ENCODE measurements at places on chromosomes 6 and 20. TPM values are rescaled to one million over a fixed set of nuclear protein-coding genes. Genes with fewer than 3 reads are reported as not detected.

The UCKL1 gene
- 51.8 TPM for polyA plus RNA-seq

The MCHR2 gene
- not detected for polyA plus RNA-seq

The RHAG gene
- 0.39 TPM for polyA plus RNA-seq

The SMLR1 gene
- 0.02 TPM for polyA plus RNA-seq

The SESN1 gene
- 76.9 TPM for polyA plus RNA-seq

The FOXS1 gene
- 1.2 TPM for polyA plus RNA-seq

The CDSN gene
- 6.2 TPM for polyA plus RNA-seq

The EPHA7 gene
- polyA plus RNA-seq: 0.39 TPM

The EBF4 gene
- polyA plus RNA-seq: 9.9 TPM

The LAMP5 gene
- 0.39 TPM for polyA plus RNA-seq

GRCh38 chr6:298233-299103, 6.2 kb downstream of the DUSP22 start:
- H3K4me3 ChIP-seq: no peak overlapping the region
- no peaks in the 10 kb centered on the region for H3K27me3 ChIP-seq
- DNase-seq: no peak
- H3K4me1 ChIP-seq: peaks cover 10% of the 10 kb centered on the region
- no peak overlapping the region for H3K27ac ChIP-seq

DNA sequence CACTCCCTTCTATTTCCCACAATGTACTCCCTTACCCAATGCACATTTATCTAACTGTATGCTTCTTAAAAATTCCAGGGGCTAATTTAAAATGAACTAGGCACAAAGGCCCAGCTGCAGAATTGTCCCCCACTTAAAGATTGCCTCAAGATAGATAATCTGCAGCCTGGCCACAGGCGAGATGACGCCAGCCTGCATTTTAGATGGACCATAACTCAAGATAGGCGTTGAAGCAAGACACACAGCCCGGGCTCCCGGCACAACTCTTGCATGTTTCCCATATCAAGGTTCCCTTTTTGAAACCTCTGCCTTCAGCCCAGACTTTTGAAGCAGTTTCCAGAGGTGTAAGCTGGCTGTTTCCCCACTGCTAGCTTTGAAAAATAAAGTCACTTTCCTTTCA, 3.2 kb upstream of the REPS1 start:
- H3K36me3 ChIP-seq: no peaks in the 10 kb centered on the region
- H3K27ac ChIP-seq: no peak overlapping the region
- no peak for DNase-seq
- H3K4me1 ChIP-seq: peaks cover 13% of the 10 kb centered on the region

- H3K27me3 ChIP-seq: no peaks in the 10 kb centered on the region
- DNase-seq: no peak
- no peak overlapping the region for H3K27ac ChIP-seq
- no peaks in the 10 kb centered on the region for H3K36me3 ChIP-seq
Observed at GRCh38 chr6:145842693-145843546, 28.3 kb upstream of the FBXO30 start.

GRCh38 chr6:42925248-42925857, 3.9 kb upstream of the CNPY3 start:
- no peaks in the 10 kb centered on the region for H3K27me3 ChIP-seq
- H3K4me1 ChIP-seq: peaks cover 66% of the 10 kb centered on the region
- peaks cover 21% of the 10 kb centered on the region for H3K36me3 ChIP-seq
- DNase-seq: no peak
- no peak overlapping the region for H3K4me3 ChIP-seq

- DNase-seq: no peak
- peaks cover 66% of the 10 kb centered on the region for H3K27me3 ChIP-seq
- no peaks in the 10 kb centered on the region for H3K36me3 ChIP-seq
- no peak overlapping the region for H3K4me3 ChIP-seq
- H3K4me1 ChIP-seq: peaks cover under 1% of the 10 kb centered on the region
Observed at GRCh38 chr20:63836458-63837344, 5.6 kb upstream of the ZBTB46 start.

GRCh38 chr20:62141397-62142251, 1.6 kb downstream of the PSMA7 start:
- DNase-seq: peak; percentile 41
- H3K27ac ChIP-seq: no peak overlapping the region
- H3K4me1 ChIP-seq: peaks cover 29% of the 10 kb centered on the region
- H3K4me3 ChIP-seq: peak overlapping the region; percentile 92
- H3K27me3 ChIP-seq: no peaks in the 10 kb centered on the region

GRCh38 chr6:90978046-90978445, 391.2 kb upstream of the MAP3K7 start:
- H3K27me3 ChIP-seq: no peaks in the 10 kb centered on the region
- DNase-seq: no peak
- H3K4me1 ChIP-seq: no peaks in the 10 kb centered on the region
- no peak overlapping the region for H3K27ac ChIP-seq
- no peaks in the 10 kb centered on the region for H3K36me3 ChIP-seq

GRCh38 chr6:66421570-66421969, 714.5 kb upstream of the EYS start:
- no peaks in the 10 kb centered on the region for H3K27me3 ChIP-seq
- no peak for DNase-seq
- no peak overlapping the region for H3K27ac ChIP-seq
- no peaks in the 10 kb centered on the region for H3K4me1 ChIP-seq
- H3K4me3 ChIP-seq: no peak overlapping the region
- H3K36me3 ChIP-seq: no peaks in the 10 kb centered on the region

DNA sequence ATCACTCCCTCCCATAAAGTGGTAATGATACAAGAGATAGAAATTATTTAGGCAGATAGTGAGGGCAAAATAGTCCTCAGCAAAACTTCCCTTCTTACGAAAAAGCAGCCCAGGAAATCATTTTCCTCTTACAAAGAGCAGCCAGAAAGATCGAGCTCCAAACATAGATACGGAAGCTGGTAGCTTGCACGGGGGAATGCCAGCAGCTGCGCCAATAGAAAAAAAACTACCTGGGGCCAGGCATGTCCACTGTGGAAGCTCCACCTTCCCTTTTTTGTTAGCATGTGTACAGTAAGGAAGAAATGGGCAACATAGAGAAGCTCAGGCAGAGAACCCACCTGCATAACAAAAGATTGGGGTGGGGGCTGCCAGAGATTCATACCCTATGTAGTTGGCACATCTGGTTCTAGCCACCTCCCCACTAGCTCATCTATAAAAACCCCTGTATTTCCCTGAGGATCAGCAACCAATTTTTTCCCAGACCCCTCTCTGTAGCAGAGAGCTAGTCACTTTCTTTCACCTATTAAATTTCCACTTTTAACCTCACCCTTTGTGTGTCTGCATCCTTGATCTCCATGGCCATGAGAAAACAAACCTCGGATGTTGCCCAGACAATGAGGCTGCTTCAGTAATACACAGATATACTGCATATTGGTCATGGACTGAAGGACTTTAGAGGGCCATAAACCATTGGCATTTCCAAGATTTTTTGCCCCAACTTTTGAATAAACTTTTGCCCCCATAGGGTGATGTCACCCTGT, 52.1 kb downstream of the SOD2 start:
- H3K27me3 ChIP-seq: no peaks in the 10 kb centered on the region
- no peaks in the 10 kb centered on the region for H3K36me3 ChIP-seq
- H3K4me1 ChIP-seq: no peaks in the 10 kb centered on the region
- H3K27ac ChIP-seq: no peak overlapping the region
- DNase-seq: no peak

- no peaks in the 10 kb centered on the region for H3K4me1 ChIP-seq
- H3K27ac ChIP-seq: no peak overlapping the region
- DNase-seq: peak; percentile 22
- H3K36me3 ChIP-seq: no peaks in the 10 kb centered on the region
- no peak overlapping the region for H3K4me3 ChIP-seq
- H3K27me3 ChIP-seq: no peaks in the 10 kb centered on the region
Observed at GRCh38 chr20:29689411-29690225, 1567.8 kb upstream of the DEFB115 start.

DNA sequence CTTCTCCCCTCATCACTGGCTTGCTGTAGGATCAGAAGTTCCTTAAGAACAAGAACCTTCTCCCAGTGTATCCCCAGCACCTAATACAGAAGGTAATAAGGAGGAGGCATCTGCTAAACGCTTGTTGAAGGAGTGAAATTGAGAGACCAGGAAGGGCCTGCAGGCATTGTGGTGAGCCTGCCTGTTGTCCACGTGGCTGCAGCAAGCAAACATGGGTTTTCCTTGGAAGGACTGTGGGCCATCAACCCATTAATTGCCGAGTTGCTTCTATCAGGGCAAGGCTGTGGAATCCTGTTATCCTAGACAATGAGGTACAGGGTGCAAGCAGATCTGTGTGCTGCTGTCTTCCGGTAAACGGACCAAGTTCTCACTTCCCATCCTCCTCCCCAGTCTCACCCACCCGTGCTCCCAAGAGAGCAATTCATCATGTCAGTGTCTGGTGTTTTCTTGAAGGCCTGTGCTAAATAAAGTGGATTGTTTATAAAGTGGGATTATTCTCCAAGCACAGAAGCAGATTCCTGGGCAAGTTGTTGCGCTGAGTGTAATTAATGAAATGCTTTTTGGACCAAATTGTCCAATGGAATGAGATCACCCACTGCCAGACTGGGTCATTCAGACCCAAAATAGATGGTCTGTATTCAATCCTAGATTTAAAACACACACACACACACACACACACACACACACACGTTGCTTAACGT, 164.6 kb upstream of the CDYL start:
- H3K27ac ChIP-seq: no peak overlapping the region
- no peak overlapping the region for H3K4me3 ChIP-seq
- DNase-seq: no peak
- H3K27me3 ChIP-seq: no peaks in the 10 kb centered on the region
- no peaks in the 10 kb centered on the region for H3K36me3 ChIP-seq
- H3K4me1 ChIP-seq: no peaks in the 10 kb centered on the region

DNA sequence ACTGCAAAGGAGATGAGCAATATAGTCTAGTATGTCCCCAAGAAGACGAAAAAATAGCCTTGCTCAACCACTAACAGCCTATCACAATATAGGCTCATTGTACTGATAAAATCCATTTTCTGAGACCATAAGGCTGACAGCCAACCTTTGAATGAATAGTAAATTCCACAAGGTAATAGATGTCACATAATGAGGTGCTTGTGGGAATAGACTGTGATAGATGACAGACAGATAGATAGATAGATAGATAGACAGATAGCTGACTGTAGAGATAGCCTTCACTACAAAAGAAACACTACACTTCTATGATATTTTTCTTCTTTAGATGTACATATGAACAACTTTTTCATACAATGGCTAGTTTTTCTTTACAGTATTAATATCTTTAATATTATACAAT, 760.3 kb upstream of the NRSN1 start:
- H3K36me3 ChIP-seq: no peaks in the 10 kb centered on the region
- no peaks in the 10 kb centered on the region for H3K4me1 ChIP-seq
- no peak overlapping the region for H3K27ac ChIP-seq
- H3K27me3 ChIP-seq: no peaks in the 10 kb centered on the region

GRCh38 chr6:121652223-121652622, 216.8 kb downstream of the GJA1 start:
- H3K4me3 ChIP-seq: no peak overlapping the region
- DNase-seq: no peak
- H3K36me3 ChIP-seq: no peaks in the 10 kb centered on the region
- H3K4me1 ChIP-seq: no peaks in the 10 kb centered on the region
- H3K27me3 ChIP-seq: no peaks in the 10 kb centered on the region

DNA sequence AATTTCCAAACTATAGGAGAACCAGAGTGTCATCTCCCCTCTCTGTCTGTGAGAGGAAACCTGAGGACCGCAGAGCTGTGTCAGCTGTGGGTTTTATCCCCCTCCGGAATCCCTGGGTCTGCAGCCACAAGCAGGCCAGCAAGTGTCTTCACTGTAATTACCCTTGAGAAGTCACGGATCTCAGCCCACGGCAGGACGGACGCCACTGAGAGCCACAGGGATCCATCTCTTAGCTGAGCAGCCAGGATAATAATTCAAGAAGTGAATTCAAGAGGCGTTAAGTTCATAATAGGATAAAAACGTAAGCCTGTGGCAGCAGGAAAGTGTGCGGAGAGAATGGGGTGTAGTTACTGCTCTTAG, 37.0 kb downstream of the DLL1 start:
- H3K27ac ChIP-seq: no peak overlapping the region
- no peaks in the 10 kb centered on the region for H3K4me1 ChIP-seq
- DNase-seq: no peak
- no peaks in the 10 kb centered on the region for H3K27me3 ChIP-seq
- no peaks in the 10 kb centered on the region for H3K36me3 ChIP-seq

- no peak for DNase-seq
- no peaks in the 10 kb centered on the region for H3K4me1 ChIP-seq
Observed at GRCh38 chr20:34295284-34295683, 7.9 kb downstream of the AHCY start.

GRCh38 chr6:38279423-38279822, 360.3 kb downstream of the BTBD9 start:
- no peaks in the 10 kb centered on the region for H3K4me1 ChIP-seq
- no peak for DNase-seq
- H3K36me3 ChIP-seq: no peaks in the 10 kb centered on the region
- no peak overlapping the region for H3K27ac ChIP-seq
- H3K27me3 ChIP-seq: no peaks in the 10 kb centered on the region
- no peak overlapping the region for H3K4me3 ChIP-seq

GRCh38 chr6:147430811-147431210, 77.7 kb upstream of the SAMD5 start:
- H3K27me3 ChIP-seq: no peaks in the 10 kb centered on the region
- no peaks in the 10 kb centered on the region for H3K4me1 ChIP-seq
- H3K27ac ChIP-seq: no peak overlapping the region

DNA sequence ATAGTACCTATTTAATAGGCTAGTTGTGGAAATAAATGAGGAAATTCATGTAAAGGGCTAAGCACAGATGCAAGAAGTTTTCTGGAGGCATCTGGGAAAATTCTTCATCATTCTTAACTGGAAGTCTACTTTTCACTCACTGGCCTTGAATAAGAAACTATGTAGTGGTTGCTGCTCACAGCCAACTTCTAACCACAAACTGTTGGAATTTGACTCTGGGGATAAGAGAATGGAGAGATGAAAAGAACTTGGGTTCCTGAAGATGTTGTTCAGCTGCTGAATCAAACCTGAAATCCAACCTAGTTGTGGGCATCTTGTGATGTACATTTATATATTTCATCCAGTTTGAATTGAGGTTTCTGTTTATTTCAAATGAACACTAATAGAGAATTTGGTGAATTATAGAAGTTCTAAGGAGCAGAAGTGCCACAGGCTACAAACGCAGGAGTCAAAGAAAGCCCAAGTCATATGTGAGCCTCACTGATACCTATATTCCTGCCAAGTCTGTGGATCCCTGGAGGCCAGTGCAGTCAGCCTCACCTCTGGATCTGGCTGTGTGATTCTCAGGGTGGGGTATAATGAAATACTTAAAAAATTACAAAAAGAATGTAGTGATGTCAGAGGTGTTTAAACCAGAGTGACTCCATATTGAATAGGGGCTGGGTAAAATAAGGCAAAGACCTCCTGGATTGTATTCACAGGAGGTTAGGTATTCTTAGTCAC, 18.7 kb upstream of the MEI4 start:
- H3K27ac ChIP-seq: no peak overlapping the region
- H3K4me3 ChIP-seq: no peak overlapping the region
- no peaks in the 10 kb centered on the region for H3K4me1 ChIP-seq
- no peaks in the 10 kb centered on the region for H3K36me3 ChIP-seq

DNA sequence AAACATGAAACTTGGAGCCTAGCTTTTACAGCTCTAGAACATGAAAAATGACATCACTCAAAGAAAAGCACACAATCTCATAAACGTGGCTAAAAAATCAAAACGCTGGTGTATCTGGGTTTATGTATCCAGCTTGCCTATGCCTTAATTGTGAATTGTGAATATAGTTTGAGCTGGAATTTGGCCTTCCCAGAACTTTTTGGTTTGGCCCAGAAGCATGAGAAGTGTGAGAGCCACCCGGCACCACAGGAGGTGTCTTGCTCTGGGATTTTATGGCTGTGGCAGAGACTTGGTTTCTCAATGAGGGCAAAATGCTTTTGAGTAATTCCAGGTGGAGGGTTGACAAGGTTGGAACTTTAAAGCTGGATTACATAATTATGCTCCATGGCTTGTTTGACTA, 69.2 kb downstream of the TIAM2 start:
- no peak overlapping the region for H3K4me3 ChIP-seq
- H3K27me3 ChIP-seq: no peaks in the 10 kb centered on the region
- no peak overlapping the region for H3K27ac ChIP-seq
- H3K36me3 ChIP-seq: no peaks in the 10 kb centered on the region
- no peaks in the 10 kb centered on the region for H3K4me1 ChIP-seq
- no peak for DNase-seq

All from thymus (tissue), 14 donors.